ENCODE measurements at places on chromosomes 12 and 14. TPM values are rescaled to one million over a fixed set of nuclear protein-coding genes. Genes with fewer than 3 reads are reported as not detected.

The DYRK2 gene
- total RNA-seq, result 35.5 TPM

- DNase-seq, result no peak
- no peak overlapping the region for H3K4me3 ChIP-seq
- H3K27me3 ChIP-seq, result no peaks in the 10 kb centered on the region
- H3K27ac ChIP-seq, result no peak overlapping the region
- H3K36me3 ChIP-seq, result no peaks in the 10 kb centered on the region
Observed at GRCh38 chr12:16285586-16285985, 8.1 kb upstream of the SLC15A5 start.

The SARNP gene
- total RNA-seq, result 81.6 TPM

The OR6C75 gene
- total RNA-seq, result not detected

GRCh38 chr12:56220611-56221231 lies 1.0 kb downstream of the RNF41 start:
- DNase-seq, result peak; percentile 66
- H3K36me3 ChIP-seq, result peaks cover 14% of the 10 kb centered on the region
- H3K4me3 ChIP-seq, result peak overlapping the region; percentile 100
- no peaks in the 10 kb centered on the region for H3K27me3 ChIP-seq
- peak overlapping the region; percentile 95 for H3K27ac ChIP-seq

- no peak overlapping the region for H3K4me3 ChIP-seq
- peak overlapping the region; percentile 85 for H3K27ac ChIP-seq
- peaks cover 44% of the 10 kb centered on the region for H3K4me1 ChIP-seq
- DNase-seq, result no peak
- H3K27me3 ChIP-seq, result no peaks in the 10 kb centered on the region
- H3K36me3 ChIP-seq, result peaks cover 2% of the 10 kb centered on the region
Observed at GRCh38 chr12:11953523-11953922, 117.2 kb upstream of the BCL2L14 start.

DNA sequence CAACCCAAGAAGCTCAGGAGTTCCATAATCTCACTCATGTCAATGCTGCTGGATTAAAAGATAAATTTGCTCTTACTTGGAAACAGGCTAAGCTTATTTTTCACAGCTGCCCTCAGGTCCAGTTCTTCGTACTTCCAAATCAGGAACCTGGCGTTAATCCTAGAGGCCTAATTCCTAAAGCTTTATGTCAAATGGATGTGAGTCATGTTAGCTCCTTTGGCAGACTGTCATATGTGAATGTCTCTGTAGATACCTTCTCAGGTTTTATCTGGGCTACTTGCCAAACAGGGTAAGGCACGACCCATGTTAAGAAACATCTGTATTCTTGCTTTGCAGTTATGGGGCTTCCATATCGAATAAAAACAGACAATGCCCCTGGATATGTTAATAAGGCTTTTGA lies 504.6 kb downstream of the ALG10 start:
- no peak for DNase-seq
- H3K27ac ChIP-seq, result no peak overlapping the region
- no peaks in the 10 kb centered on the region for H3K4me1 ChIP-seq
- H3K36me3 ChIP-seq, result no peaks in the 10 kb centered on the region

GRCh38 chr12:113755098-113755497 lies 211.0 kb downstream of the RBM19 start:
- no peak overlapping the region for H3K4me3 ChIP-seq
- no peaks in the 10 kb centered on the region for H3K4me1 ChIP-seq
- DNase-seq, result no peak
- no peaks in the 10 kb centered on the region for H3K36me3 ChIP-seq
- H3K27ac ChIP-seq, result no peak overlapping the region

The CCDC197 gene
- not detected for total RNA-seq

- H3K27ac ChIP-seq, result no peak overlapping the region
- H3K4me1 ChIP-seq, result no peaks in the 10 kb centered on the region
- no peaks in the 10 kb centered on the region for H3K27me3 ChIP-seq
- no peak for DNase-seq
Observed at GRCh38 chr12:28899951-28900350, 249.1 kb upstream of the FAR2 start.

The DNAH10 gene
- total RNA-seq, result 0.14 TPM

GRCh38 chr12:48875944-48876515 lies 10.4 kb upstream of the RND1 start:
- H3K4me1 ChIP-seq, result no peaks in the 10 kb centered on the region
- H3K27me3 ChIP-seq, result peaks cover 22% of the 10 kb centered on the region
- H3K4me3 ChIP-seq, result no peak overlapping the region
- H3K36me3 ChIP-seq, result no peaks in the 10 kb centered on the region
- H3K27ac ChIP-seq, result no peak overlapping the region
- no peak for DNase-seq

The CCDC175 gene
- total RNA-seq, result not detected

The TC2N gene
- total RNA-seq, result 18.6 TPM

DNA sequence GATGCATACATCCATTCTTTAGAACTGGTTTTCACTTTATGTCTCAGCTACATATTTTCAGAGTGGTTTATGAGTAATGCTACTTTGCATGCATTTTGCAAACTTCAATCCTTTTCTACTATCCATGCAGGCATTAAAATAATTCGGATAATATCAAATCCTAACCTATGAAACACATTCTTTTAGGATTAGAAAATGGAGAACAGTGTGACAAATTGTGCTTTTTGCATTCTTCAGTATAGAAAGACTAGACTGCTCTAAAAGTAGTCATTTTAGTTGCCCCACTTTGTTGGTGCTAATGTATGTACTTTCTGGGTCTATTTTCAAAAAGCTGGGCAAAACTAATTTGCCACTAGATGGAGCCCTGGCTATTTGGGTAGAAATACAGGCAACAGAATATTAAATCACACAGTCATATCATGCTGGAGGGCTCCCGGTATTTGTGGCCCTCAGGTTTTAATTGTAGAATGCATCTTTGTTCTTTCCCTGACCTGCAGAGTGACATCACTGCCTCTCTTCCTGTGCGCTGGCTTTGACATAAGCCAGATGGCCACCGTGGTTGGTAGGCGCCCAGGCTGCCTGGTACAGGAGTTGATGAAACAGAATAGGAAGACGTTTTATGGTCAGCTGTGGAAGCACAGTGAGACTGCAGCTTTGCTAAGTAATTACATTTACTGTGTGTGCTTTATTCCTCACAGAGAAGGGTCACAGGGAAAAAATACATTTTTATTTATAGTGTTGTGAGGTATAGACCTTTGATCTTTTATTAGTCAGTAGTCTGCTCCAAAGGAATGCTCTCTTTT lies 28.1 kb downstream of the MSRB3 start:
- no peak overlapping the region for H3K27ac ChIP-seq
- no peaks in the 10 kb centered on the region for H3K4me1 ChIP-seq
- peaks cover 24% of the 10 kb centered on the region for H3K27me3 ChIP-seq
- peak; percentile 55 for DNase-seq

GRCh38 chr12:115761784-115762183 lies 515.7 kb downstream of the MED13L start:
- no peak overlapping the region for H3K4me3 ChIP-seq
- no peaks in the 10 kb centered on the region for H3K36me3 ChIP-seq
- H3K27me3 ChIP-seq, result no peaks in the 10 kb centered on the region

DNA sequence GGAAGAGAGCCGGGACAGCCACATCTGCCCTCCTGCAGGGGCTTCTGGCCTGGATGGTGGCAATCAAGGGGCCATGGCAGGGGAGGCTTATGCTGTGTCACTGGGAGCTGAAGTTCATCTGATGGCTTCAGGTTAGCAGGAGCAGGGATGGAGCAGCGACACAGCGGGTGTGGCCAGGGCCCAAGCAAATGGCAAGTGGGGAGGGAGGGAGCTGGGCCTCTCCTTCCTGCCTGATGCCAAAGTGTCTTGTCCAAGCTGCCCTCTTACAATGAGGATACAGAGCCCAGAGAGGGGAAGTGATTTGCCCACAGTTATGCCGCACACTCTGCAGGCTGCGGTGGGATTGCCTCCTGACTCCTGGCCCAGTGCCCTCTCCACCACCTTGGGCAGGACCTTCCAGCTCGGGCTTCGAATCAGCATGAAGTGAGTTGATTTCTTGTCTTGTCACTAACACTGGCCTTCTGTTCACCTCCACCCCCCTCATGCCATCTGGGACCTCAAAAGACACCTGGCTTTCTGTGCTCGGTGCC lies 51.3 kb downstream of the IQSEC3 start:
- H3K27me3 ChIP-seq, result peaks cover 5% of the 10 kb centered on the region
- no peak overlapping the region for H3K27ac ChIP-seq
- no peaks in the 10 kb centered on the region for H3K36me3 ChIP-seq
- H3K4me3 ChIP-seq, result no peak overlapping the region
- no peaks in the 10 kb centered on the region for H3K4me1 ChIP-seq
- DNase-seq, result no peak

The P3H3 gene
- total RNA-seq, result 4.7 TPM

The GPR84 gene
- 1.5 TPM for total RNA-seq

DNA sequence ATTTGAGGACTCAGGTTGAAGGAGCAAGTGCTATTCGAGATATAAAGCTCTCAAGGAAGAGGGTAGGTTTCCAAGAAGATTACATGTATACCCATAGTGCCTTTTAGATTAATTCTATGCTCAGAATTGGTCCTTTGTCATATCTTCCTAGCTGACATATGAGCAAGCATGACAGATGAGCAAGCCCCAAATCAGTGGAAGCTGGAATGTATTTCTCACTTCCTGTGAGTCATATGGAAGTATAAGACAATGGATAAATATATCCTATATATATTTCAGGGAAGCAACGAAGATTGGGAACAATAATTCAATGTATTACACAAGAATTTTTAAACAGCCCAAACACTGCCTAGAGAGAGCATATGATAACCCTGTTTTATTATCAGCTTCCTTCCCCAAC lies 674.1 kb upstream of the ATXN7L3B start:
- H3K4me1 ChIP-seq, result no peaks in the 10 kb centered on the region
- DNase-seq, result no peak
- H3K4me3 ChIP-seq, result no peak overlapping the region
- H3K27ac ChIP-seq, result no peak overlapping the region
- no peaks in the 10 kb centered on the region for H3K36me3 ChIP-seq
- no peaks in the 10 kb centered on the region for H3K27me3 ChIP-seq

DNA sequence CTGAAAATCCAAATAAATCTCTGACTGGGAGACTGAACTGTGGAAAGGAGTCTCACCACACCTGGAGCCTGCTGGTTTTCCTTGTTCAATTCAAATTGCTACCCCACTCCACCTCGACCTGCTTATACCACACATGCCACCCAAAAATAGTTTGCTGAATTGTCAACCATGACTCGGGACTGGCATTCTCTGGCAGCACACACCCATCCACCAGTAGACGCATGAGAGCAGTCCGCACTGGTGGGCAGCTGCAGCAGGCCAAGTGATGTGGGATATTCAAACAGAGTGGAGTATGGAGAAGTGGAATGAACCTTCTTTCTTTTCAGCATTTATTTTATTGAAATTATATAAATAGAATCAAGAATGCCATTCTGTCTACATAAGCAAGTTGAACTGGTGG lies 38.7 kb upstream of the SYCP3 start:
- no peak overlapping the region for H3K4me3 ChIP-seq
- no peak overlapping the region for H3K27ac ChIP-seq
- peaks cover 36% of the 10 kb centered on the region for H3K4me1 ChIP-seq
- peaks cover 35% of the 10 kb centered on the region for H3K36me3 ChIP-seq

The ASIC1 gene
- 19.7 TPM for total RNA-seq

- DNase-seq, result no peak
- no peak overlapping the region for H3K27ac ChIP-seq
- peaks cover 17% of the 10 kb centered on the region for H3K4me1 ChIP-seq
Observed at GRCh38 chr14:68760761-68761160, 32.1 kb downstream of the ZFP36L1 start.

DNA sequence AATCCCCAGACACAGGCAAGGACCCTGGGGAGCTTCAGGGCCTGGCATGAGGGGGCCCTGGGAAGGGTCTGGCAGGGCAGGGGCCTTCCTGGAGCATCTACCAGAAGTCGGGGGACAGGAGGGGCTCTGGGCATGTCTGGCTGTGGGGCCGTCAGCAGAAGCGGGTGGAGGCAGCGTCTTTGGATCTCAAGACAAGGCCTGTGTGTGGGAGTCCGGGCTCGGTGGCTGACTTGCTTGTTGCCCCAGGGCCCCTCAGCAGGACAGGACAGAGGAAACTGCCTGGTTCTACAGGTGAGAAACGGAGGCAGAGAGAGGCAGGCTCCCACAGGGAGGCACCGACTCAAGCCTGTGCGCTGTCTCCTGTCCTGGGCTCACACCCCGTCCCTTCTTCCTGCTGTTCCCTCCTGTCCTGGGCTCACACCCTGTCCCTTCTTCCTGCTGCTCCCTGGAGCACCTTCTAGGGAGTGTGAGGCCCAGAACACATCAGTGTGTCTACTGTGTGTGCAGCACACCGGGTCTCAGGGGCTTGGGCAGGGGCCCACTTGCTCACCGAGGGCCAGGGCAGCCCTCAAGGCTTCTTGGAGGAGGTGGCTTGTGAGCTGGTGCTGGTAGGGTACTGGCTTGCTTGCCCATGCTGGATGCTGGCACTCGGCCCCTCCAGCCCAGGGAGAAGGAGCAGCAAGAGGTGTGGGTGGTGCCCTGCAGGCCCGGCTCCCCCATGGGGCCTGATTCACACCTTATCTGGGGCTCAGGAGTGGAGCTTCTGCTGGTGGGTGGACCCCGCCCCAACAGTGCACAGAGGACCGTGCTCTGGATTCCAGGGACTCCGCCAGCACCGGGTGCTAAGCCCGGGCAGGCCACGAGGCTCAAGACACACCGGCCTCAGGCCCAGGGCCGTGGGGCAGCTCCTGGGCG lies 14.9 kb downstream of the ASPG start:
- H3K4me1 ChIP-seq, result no peaks in the 10 kb centered on the region
- H3K36me3 ChIP-seq, result no peaks in the 10 kb centered on the region
- DNase-seq, result no peak
- H3K4me3 ChIP-seq, result no peak overlapping the region
- no peaks in the 10 kb centered on the region for H3K27me3 ChIP-seq
- no peak overlapping the region for H3K27ac ChIP-seq

The TCTN1 gene
- total RNA-seq, result 15.4 TPM

The GAPDH gene
- total RNA-seq, result 4,599 TPM

The DNAJC22 gene
- not detected for total RNA-seq

The RFX4 gene
- total RNA-seq, result not detected

GRCh38 chr14:99883866-99884650 lies 90.8 kb downstream of the EML1 start:
- H3K27me3 ChIP-seq, result peaks cover 6% of the 10 kb centered on the region
- H3K4me3 ChIP-seq, result no peak overlapping the region
- no peak overlapping the region for H3K27ac ChIP-seq

The USP44 gene
- 3.8 TPM for total RNA-seq

- no peaks in the 10 kb centered on the region for H3K36me3 ChIP-seq
- H3K4me3 ChIP-seq, result no peak overlapping the region
- no peak for DNase-seq
- no peaks in the 10 kb centered on the region for H3K4me1 ChIP-seq
Observed at GRCh38 chr12:54139019-54139418, 49.8 kb downstream of the SMUG1 start.

- H3K27me3 ChIP-seq, result no peaks in the 10 kb centered on the region
Observed at GRCh38 chr14:44383636-44384035, 123.4 kb downstream of the FSCB start.

GRCh38 chr12:90410962-90411361 lies 544.0 kb downstream of the CCER1 start:
- H3K36me3 ChIP-seq, result no peaks in the 10 kb centered on the region
- no peaks in the 10 kb centered on the region for H3K27me3 ChIP-seq
- DNase-seq, result no peak
